ENCODE measurements at places on chromosomes 2 and 18.

- no peak for DNase-seq
These were observed 147.9 kb upstream of the MYO3B start for GRCh38 chr2:170030040-170030439.

DNA sequence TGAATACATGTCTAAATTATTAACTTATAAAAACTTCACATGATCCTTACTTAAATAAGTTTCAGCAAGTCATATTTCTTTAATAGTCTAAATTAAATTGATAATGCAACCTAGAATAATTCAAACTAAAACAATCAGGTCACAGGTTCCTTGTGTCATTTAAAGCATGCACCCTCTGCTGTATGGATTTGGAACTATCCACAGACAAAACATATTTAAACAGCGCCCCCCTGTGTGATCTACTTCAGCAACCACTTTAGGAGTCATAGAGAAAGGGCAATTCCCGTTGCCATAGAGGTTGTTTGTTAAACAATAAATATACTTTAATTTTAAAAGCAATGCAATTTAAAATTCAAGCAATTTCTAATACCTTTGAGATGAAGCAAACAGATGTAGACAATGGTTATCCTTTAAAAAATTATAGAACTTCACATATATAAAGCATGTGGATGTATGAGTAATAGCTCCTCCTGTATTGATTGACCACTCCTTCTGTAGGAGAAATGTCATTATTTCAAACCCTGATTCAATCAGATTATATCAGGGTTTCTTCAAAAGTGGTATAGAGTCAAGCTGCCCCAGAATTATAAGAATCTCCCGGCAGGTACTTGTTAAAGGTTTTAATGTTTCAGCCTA, 21.2 kb downstream of the GRB14 start:
- DNase-seq: peak; percentile 73

- DNase-seq: no peak
These were observed 83.9 kb upstream of the PKDCC start for GRCh38 chr2:41963661-41964525.

DNA sequence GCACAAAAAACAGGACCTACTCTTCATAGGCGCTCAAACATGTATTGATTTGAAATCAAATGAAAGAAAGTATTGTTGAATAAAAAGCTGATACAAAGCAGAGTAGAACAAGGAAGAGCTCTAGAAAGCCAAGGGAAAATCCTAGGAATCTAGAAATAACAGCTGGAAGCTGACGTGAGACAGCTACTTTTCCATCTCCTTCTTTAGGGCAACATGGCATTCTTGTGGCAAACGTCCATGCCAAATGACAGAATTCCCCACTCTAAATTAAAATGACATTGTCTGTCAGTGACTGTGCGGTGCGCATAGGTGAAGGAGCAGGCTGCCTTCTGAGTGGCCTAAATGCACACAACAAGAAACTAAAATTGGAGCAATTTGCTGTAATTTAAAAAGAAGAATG, 557.4 kb downstream of the SOX11 start:
- no peak for DNase-seq

GRCh38 chr2:163800951-163801381, 65.2 kb upstream of the FIGN start:
- DNase-seq: no peak

- no peak for DNase-seq
These were observed 169.8 kb upstream of the ERBB4 start for GRCh38 chr2:212708355-212708754.

DNA sequence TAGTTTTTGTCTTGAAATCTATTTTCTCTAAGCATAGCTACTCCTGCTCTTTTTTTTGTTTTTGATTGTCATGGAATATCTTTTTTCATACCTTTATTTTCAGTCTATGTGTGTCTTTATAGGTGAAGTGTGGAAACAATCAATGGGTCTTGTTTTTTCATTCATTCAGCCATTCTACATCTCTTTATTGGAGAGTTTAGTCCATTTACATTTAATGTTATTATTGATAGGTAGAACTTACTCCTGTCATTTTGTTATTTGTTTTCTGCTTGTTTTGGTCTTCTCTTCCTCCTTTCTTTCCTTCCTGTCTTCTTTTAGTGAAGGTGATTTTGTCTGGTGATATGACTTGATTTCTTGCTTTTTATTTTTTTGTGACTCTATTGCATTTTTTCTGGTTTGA, 17.8 kb downstream of the IL1RL2 start:
- no peak for DNase-seq

DNA sequence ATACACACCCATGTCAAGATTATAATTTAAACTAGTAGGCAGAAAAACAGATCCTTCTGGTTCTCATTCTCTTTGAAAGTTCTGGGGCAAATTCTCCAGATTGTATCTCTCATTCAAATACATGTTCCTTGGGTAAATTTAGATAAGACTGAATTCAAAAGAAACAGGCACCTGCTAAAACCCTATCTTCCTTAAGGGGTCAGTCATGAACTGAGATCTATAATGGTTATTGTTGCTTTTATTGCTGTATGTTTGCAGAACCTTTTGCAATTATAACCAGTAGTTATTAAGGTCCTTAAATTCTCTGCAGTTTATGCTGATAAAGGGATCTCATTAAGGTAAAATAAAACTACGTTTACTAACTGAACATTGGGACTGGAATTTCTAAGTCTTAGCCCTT, 83.5 kb downstream of the MYO5B start:
- DNase-seq: no peak

- DNase-seq: no peak
These were observed 337.8 kb upstream of the TCF4 start for GRCh38 chr18:55925772-55926171.

- DNase-seq: no peak
These were observed 18.3 kb downstream of the IL1B start for GRCh38 chr2:112818094-112818902.

GRCh38 chr2:240646176-240646899, 21.1 kb downstream of the GPR35 start:
- DNase-seq: no peak

DNA sequence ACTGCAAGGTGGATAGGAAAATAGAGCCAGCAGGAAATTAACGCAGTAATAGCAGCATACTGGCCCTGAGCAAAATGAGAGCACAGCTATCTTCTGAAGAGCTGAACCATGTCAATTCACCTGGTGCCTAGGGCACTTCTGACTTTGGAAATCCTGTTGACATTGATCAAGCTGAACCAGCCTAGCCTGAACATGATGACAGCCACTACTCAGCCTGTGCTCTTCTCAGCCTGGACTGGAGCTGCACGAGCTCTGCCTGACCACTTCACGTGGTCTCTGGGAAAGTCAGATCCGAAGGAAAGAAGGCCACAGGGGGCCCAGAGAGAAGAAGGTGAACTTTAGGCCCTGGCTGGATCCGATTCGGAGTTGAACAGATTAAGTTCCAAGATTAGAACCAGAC, 421.9 kb downstream of the LPIN1 start:
- no peak for DNase-seq

DNA sequence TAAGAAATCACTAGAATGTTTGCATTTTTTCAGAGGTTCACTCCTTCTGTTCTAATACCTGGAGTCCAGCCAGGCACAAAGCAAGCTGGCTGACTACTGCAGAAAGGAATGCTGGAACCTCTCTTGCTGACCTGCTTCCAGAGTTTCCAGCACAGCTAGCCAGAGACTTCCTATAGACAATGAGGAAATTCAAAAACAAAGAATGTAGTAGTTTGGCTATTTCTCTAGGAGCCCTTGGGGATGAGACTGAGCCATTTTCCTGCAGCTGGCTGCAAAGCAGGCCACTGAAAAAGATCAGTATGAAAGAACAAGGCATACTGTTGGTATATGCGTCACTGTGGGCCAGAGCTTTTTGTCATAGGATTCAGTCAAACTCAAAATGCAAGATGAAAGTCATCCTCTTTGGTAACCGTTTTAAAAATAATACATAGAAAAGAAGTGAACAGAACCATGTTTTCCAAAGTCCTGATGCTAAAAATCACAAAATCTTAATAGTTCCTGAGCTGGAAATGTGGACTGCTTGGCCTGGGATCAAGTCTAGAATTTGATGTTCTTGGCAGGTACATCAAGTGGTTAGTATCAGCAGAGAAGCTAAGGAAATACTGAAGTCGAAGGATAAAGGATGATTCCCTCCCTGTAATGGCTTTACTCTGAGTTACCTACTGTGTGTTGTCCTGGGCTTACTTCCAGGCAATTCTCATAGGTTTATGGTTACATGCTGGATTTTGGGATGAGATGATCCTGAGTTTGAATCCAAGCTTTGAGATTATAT, 9.0 kb upstream of the DSEL start:
- DNase-seq: no peak

- DNase-seq: no peak
These were observed 101.3 kb downstream of the TPO start for GRCh38 chr2:1514391-1515072.

DNA sequence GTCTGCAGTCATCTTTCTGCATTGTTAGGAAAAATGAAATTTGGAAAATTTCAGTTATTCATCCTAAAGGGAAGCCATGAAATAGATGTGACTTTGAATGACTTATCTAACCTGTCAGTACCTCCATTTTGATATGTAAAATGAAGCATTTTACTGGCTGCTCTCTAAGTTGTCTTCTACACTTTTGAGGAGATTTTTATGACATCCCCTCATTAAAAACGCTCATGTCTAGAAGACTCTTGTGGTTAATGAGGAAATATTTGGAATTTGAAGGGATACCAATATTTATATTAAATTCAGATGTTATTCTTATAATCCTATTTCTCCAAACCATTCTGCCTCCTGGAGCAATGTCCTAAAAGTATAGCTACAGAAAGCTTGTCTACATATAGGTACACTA, 73.8 kb upstream of the THUMPD2 start:
- DNase-seq: no peak

GRCh38 chr18:57353137-57353939, 981 bp downstream of the ST8SIA3 start:
- DNase-seq: no peak

- DNase-seq: no peak
These were observed 4.9 kb upstream of the NEUROD1 start for GRCh38 chr2:181685150-181685688.

- DNase-seq: no peak
These were observed 27.5 kb downstream of the ZNF407 start for GRCh38 chr18:74625157-74625556.

GRCh38 chr2:104654811-104655210, 199.1 kb upstream of the POU3F3 start:
- DNase-seq: no peak

GRCh38 chr2:209681201-209681735, 90.4 kb upstream of the UNC80 start:
- DNase-seq: no peak

GRCh38 chr2:232502511-232502910, 14.9 kb upstream of the ECEL1 start:
- no peak for DNase-seq
